ENCODE measurements at places on chromosomes 11 and 22.

DNA sequence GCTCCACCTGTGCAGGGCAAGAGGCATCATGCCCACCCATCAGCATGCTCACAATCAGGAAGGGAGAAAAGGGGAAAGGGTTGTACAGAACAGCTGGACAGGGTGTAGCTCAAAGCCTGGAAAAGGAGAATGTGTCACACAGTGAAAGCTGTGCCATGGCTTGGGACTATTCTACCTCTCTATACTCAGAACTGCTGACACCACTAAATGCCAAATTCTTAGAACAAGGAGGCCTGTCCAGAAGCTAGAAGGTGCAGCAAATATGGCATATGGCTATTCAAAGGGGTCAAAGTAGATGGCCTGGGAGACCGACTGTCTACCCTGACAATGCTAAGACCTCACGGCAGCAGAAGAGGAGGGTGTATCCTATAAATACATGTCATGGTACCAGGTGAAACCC lies 12.8 kb downstream of the HPS4 start:
- no peak for DNase-seq

DNA sequence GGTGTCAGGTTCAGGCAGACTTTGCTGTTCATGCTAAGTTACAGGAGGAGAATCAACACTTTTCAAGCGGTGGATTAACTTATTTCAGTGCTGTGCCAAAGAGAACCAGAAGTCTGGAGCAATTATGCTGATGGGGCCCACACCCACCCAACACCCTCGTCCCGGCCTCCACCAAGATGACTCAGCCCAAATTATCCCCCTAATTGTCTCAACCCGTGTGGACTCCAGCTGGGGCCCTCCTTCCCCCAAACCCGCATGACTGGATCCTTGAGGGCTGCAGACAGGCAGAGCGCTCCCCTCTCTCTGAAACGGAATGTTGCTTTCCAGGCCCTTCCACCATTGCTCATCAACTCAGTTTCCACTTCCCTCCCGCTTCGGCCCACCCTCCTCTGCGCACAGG lies 34.6 kb upstream of the MN1 start:
- DNase-seq, result no peak

DNA sequence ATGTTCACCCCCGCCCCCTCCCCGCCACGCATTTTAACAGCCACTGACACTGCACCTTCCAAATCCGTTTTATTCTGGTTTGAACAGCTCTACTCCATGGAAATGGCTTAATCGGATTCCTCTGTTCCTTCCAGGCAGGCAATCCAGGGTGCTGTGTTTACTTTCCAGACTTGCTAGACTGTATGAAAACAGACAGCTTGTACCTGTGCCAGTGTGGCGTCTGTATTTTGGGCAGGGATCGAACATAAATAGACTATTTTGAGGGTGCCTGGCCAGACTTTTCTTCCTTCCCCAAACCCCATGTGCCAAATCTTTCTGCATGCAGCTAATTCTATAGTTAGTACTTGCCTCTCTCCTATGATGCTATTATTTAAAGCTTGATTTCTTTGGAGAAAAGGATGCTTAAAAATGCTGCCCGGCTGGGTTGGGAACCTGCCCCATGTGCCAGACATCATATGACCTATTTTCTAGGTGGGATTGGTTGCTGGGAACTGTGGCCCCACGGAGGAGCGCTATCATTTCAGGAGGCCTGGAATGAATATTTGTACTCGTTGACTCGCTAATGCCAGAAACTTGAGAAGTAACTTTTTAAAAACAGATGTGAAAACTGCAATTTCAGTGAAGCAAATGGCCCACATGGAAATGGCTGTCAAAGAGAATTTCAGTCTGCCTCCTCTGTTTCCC lies 814.8 kb downstream of the BRD1 start:
- no peak for DNase-seq

DNA sequence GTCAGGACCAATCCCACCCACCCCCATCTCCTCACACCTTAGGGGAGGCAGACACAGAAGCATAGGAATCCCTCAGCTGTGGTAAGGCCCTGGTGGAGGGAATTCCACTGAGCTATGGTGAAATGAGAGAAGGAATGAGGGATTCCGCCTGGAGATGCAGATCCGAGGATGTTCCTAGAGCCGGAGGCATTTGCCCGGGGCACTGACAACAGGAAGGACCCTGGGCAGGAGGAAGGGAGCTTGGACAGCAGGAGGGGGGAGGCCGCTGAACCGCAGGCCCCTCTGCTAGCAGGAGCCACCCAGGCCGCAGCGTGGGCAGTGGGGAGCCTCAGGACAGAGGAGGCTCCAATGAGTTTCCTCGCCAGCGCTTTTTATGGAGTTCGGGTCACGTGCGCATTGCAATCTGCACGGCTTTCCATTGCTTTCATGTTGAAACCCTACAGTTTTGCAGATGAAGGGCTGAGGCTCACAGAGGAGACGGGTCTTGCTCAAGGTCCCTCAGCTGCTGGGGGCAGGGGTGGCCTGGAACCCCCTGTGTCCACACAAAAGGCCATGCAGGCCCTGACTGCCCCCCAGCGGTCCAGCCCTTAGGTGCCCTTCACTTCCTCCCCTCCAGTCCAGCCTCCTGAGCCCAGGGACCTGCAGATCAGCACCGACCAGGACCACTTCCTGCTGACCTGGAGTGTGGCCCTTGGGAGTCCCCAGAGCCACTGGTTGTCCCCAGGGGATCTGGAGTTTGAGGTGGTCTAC lies 15.5 kb downstream of the CSF2RB start:
- no peak for DNase-seq

DNA sequence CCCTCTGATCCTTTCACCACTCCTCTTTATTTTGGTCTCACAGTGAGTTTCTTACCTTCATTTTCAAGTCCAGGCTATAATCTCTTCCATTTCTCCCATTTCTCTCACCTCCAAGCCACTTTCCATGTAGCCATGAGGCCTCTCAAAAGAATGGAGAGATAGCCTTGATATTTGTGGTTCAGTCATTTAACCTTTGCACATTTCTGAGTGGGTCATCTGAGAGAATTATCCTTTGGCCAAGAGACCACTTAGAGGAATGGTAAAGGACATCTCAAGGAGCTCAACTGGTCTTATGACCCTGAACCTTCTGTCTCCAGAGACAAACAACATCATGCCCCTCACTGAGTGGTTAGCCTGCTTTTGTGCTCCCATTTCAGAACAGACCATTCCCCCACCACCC lies 121.1 kb downstream of the KIRREL3 start:
- DNase-seq, result no peak

DNA sequence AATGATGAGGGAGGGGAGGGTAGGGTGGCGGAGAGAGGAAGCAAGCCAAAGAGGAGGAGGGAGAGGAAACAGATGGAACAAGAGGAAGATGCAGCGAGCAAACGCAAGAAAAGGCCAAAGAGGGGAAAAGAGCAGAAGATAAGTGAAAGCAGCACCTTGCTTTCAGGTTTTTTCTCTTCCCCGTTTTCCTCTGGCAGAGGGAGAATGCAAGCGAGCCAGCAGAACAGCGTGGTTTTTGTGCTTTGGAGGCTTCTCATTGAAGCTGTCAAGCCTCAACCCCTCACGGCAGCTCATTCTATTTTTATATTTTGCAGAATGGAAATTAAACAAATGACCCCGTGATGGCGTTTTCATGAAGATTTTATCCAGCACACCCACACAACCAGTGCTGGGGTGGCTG lies 67.1 kb upstream of the GRAMD1B start:
- DNase-seq, result no peak

GRCh38 chr22:46007003-46007847 lies 30.3 kb upstream of the WNT7B start:
- no peak for DNase-seq

- no peak for DNase-seq
These were observed 95.6 kb upstream of the E2F8 start for GRCh38 chr11:19336331-19336730.

DNA sequence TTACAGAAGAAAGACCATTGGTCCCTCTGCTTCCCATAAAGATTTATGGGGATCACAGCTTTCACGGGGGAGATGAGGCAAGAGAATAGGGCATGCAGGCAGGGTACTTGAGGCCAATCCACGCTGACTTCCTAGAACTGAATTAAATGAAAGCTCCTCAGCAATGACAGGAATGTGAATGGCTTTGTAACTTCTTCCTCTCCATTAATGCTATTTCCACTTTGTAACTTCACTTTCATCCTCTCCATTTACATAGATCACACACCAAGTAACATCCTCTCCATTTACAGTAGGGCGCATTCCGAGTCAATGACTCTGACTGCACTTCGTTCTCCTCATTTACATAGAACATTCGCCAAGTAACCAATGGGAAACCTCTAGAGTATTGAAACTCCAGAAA lies 89.8 kb downstream of the PIWIL4 start:
- DNase-seq, result no peak

DNA sequence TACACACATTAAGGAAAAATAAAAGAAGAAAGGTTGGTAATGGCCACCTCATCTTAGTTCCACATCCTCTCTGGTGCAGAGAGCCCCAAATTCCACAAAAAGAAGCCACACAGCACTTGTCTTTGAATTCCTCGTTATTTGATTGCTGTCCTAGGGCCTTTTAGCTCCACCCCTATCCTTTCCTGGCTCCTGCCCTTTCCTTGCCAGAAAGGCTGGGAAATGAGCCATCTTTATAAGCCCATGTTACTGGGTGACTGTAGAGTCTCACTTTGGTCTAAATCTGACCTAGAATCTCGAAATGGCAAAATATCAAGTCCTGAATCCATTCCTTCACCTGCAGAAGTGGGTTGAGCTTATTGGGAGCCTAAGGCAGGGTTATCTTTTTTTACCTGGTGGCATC lies 4.3 kb upstream of the TMEM132A start:
- no peak for DNase-seq

DNA sequence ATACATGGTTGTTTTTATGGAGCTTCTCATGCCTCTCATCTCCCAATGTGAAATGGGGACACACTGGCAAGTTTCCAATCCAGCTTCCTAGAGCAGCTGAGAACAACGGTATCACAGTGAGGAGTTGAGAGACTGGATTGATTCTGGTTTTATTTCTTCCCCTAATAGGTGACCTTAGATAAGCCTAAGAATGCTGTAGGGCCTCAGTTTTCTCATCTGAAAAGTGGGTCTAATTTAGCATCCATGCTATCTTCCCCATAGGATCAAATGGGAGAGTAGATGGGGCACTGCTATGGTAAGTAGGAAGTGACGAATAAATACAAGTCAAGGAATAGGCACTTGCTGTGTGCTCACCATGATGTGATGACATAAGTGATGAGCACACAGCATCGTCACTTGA lies 61.1 kb upstream of the PHOX2A start:
- DNase-seq, result no peak

- DNase-seq, result peak; percentile 43
These were observed 579 bp downstream of the TANGO2 start for GRCh38 chr22:20021196-20022181.

- no peak for DNase-seq
These were observed 333.4 kb upstream of the MPPED2 start for GRCh38 chr11:30919389-30920152.

- no peak for DNase-seq
These were observed 32.1 kb upstream of the GNB1L start for GRCh38 chr22:19886605-19887255.

- DNase-seq, result no peak
These were observed 18.1 kb downstream of the POLA2 start for GRCh38 chr11:65279741-65280440.

DNA sequence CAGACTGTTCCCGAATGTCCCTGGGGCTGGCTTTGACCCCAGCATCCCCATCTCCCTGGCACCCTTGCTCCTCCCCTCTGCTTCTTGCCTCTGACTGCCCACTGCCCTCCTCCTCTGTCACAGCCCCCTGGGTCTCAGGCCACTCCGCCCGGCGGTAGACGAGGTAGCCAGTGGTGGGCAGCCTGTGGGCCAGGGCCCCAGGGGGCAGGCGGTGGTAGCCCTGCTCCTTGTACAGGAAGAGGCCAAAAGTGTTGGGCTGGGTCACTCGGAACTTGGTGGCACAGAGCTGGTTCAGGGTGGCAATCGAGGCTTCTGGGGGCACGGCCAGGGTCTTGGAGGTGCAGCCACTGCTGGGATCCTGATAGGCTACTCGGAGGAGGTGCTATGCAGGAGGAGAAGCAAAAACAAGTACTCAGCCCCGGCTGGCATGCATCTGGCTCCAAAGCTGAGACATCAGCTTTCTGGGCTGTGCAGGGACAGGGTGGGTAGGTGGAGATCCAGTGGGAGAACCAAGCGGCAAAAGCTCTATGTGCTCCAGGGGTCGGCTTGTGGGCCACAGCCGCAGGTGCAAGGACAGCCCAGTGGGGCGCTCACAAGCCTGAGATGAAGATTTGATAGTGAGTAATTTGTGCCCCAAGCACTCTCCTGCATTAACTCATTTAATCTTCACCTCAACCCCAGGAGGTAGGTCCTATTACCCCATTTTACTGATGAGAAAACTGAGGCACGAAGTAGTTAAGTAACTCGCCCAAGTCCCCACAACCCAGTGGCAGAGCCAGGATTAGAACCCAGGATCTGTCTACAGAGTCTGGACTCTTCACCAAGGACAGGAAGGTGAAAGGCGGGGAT lies 3.6 kb downstream of the RIN1 start:
- DNase-seq, result no peak

DNA sequence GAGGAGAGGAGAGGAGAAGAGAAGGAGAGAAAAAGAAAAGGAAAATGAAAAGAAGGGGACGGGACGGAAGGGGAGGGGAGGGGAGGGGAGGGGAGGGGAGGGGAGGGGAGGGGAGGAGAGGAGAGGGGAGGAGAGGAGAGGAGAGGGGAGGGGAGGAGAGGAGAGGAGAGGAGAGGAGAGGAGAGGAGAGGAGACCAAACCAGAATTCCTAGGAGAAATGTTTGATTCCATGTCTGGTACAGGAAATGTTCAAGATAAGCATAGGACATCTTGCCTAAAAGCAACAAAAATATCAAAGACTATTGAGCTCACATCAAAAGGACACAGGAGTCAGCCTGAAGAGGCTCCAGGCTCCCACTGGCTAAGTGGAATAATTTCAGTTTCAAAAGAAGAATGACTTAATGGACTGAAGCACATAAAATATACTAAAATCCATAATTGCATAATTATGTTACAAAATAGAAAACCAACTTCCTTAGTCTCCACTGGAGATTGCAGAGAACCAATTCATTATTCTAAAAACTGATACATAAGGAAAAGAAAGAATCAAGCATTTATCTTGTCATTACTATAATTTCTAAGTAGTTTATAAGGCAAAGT lies 101.1 kb upstream of the APOA1 start:
- DNase-seq, result no peak
